Stimulated activated CD4-positive, alpha-beta T cell treated with anti-CD3 and anti-CD28 coated beads, Interleukin-15, amount 100 ng/mL, for 24 hours (primary cell): ENCODE measurements at places on chromosomes 13 and 19.

DNA sequence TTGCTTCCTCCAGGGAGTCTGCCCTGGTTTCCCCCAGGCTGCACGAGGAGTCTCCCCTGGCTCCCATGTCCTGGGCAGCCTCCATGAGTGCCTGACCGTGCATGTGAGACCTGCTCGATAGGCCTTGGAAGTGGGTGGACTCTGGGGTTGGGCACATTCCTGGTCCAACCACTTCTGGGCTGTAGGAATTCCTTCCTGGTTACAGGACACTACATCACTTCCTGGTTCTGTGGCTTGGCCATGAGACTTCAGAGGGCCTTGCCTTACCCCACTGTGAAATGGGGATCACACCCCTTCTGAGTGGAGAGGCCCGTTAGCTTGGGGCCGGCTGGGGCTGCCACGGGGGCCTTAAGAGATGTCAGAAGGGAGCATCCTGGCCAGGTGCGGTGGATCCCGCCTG is 4.0 kb upstream of the ZNF628 start:
- DNase-seq, result no peak

GRCh38 chr19:50300051-50300450 is 29.1 kb downstream of the KCNC3 start:
- no peak for DNase-seq

GRCh38 chr19:42023121-42023942 is 29.3 kb upstream of the ATP1A3 start:
- peak; percentile 33 for DNase-seq

DNA sequence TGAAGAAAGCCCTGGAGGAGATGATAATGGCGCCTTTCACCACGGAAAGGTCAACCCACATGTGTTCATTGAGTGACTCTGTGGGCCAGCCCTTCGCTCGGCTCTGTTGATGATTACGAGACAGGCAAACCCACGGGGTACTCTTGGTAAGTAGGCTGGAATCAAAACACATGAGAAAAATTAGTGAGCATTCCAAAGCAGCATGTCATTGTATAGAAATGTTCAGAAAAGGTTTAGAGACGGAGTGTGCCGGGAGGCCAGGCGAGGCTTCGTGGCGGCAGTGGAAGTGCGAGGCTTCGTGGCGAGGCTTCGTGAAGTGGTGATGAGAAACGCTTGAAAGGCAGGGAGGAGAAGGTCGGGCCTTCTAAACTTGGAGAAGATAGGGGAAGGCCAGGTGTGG is 144.3 kb downstream of the ZNF536 start:
- no peak for DNase-seq

GRCh38 chr19:47506459-47506858 is 8.4 kb downstream of the NAPA start:
- DNase-seq, result no peak

- DNase-seq, result no peak
These were observed 27.9 kb upstream of the ZNF492 start for GRCh38 chr19:22606212-22606553.

GRCh38 chr13:21458451-21458812 is 671 bp downstream of the ZDHHC20 start:
- peak; percentile 74 for DNase-seq

DNA sequence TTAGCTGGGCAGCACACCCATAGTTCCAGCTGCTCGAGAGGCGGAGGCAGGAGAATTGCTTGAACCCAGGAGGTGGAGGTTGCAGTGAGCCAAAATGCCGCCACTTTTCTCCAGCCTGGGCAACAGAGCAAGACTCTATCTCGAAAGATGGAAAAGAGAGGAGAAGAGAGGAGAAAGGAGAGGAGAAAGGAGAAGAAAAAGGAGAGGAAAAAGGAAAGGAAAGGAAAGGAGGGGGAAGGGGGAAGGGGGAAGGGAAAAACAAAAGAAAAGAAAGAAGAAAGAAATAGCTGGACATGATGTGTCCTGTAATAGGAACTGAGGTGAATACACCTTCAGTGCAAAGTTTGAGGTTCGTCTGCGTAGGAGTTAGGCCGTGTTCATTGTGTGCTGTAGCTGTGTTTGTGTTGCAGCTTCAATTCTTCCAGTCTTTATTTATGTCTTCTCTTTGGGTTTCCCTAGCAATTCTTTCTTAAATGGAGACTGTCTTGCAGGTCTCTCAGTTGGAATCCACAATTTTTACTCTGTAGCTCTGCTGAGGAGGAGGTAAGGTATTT is 13.4 kb downstream of the ZNF607 start:
- DNase-seq, result no peak

DNA sequence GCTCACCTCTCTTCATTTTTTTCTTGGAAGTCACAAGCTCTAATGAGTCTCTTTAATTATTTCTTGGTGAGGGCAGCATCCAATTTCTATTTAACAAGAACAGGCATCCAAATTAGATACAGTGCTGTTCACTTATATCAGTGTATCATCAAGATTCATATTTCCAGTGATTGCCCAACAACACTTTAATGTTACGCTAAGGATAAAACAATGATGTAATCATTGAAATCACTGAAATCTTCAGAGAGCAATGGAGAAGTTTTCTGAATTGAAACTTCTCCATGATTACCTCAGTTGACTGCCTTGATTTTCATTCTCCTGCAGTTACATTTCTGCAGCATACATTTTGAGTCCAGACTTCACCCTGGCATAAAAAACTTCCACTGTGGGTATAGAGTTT is 17.1 kb upstream of the LRCH1 start:
- DNase-seq, result no peak

GRCh38 chr19:51125421-51126075 is 842 bp downstream of the SIGLEC9 start:
- no peak for DNase-seq

- no peak for DNase-seq
These were observed 241.1 kb upstream of the ZNF507 start for GRCh38 chr19:32104153-32104849.

GRCh38 chr13:96822895-96823294 is 171.4 kb downstream of the OXGR1 start:
- no peak for DNase-seq

DNA sequence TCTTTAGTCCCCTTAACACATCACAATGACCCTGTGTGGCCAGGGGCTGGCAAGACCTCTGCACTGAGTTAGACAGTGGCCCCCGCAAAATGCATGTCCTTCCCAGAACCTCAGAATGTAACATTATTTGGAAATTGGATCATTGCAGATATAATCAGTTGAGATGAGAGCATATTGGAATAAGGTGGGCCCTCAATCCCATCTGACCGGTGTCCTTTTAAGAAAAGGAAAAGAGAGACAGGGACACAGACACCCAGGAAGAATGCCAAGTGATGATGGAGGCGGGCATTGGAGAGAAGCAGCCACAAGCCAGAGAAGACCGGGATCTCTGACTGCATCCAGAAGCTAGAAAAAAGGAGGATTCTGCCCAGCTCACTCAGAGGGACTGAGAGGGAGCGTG is 1.8 kb downstream of the FAM187B start:
- DNase-seq, result no peak

DNA sequence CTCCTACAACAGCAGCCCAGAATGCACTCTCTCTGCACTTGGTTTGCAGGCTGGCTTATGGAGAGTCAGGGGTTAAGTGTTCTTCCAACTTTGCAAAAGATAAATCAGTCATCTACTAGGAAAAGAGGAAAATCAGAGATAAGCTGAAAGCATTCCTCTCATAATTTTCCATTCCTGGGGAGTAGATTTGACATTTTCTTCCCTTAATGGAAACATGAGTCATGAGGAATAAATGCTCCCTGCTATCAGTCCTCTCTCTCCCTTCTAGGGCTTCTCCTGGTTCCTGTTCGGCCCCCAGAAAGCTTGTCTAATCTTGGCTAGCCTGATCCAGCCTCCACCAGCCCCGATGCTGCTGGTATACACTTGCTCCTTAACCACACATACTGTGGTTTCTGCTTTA is 28.4 kb upstream of the ENOX1 start:
- DNase-seq, result no peak

GRCh38 chr19:30074741-30075715 is 133.0 kb downstream of the URI1 start:
- DNase-seq, result no peak

DNA sequence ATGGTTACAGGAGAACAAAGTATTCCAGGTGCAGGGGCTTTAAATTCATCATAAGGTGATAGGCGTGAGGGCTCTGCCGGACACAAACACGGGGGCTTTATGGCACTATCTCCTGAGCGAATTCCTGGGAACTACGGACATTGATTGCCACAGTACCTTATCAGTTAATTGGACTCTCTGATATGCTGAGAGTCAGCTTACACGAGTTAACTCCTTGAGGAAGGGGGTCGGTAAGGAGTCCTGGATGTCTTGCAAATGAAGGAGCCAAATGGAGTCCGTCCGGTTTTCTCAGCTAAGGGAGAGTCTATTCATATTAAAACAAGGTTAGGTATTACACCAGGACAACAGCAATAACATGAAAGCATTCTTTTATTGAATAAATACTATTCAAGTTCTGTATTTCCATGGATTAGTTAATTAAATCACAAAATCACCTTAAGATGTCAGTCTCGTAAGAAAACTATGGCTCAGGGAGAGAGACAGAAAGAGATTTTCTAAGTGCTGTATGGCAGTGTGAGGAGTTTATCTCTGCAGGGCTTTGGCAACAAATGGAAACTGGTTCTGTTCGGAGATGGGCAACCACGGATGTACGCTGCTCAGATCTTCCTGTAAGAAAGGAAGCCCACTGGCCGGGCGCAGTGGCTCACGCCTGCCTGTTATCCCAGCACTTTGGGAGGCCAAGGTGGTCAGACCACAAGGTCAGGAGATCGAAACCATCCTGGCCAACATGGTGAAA is 26.2 kb upstream of the HIF3A start:
- DNase-seq, result no peak

- no peak for DNase-seq
These were observed 160.1 kb downstream of the TEX29 start for GRCh38 chr13:111480503-111480902.

GRCh38 chr19:19077103-19077502 is 13.3 kb downstream of the SLC25A42 start:
- no peak for DNase-seq

GRCh38 chr13:67880916-67881315 is 650.8 kb upstream of the PCDH9 start:
- DNase-seq, result no peak

DNA sequence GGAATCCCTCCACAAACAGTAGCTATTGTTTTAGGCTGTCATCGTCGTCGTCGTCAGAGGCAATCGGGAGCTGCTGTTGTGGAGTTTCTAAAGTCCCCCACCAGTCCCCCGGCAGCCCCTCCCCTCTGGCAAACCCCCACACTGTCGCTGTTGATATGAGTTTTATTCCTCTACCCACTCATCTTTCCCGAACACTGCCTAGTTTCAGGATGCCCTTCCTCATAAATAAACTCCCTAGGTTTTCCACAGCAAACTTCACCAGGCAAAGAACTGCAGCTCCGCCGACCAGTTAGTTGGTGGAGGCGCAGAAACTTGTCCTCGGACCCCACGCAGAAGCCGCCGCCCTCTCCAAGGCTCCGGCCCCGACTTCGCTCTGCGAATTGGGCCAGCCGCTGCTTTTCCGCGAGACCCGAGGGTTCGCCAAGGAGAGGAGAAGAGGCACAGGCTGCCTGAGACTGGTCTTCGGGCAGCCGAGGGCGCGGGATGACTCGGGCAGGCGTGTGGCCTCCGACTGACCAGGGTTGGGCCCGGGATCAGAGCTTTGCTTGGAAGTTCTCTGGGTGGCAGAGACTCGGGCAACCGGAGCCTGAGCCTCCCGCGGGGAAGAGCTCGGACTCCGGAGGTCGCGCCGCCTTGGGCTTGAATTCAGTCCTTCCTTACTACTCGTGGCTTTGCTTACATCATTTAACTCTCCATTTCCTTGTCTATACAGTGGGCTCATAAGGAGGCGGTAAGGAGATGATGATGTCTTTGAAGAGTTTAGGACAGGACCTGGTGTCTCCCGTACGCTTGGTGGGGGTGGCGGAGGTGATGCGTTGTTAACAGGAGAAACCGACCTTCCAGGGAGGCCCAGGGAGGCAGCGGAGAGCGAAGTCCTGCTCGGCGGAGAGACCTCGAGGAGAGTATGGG is 7.9 kb downstream of the PDX1 start:
- DNase-seq, result peak; percentile 11

DNA sequence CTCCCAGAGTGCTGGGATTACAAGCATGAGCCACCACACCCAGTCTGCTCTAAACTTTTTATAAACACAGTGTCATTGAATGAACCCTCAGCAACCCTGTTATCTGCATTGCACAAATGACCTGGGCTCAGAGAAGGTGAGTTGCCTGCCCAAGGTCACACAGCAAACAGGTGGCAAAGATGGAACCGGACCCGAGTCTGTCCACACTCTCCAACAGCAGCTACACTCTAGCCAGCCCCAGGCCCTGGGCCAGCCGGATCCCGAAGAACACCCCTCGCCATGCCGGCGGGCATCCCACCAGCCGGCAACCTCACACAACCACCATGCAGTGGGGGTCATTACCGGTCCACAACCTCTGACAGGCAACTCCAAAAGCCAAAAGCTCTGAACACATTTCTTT is 14.5 kb downstream of the ERCC2 start:
- DNase-seq, result no peak

DNA sequence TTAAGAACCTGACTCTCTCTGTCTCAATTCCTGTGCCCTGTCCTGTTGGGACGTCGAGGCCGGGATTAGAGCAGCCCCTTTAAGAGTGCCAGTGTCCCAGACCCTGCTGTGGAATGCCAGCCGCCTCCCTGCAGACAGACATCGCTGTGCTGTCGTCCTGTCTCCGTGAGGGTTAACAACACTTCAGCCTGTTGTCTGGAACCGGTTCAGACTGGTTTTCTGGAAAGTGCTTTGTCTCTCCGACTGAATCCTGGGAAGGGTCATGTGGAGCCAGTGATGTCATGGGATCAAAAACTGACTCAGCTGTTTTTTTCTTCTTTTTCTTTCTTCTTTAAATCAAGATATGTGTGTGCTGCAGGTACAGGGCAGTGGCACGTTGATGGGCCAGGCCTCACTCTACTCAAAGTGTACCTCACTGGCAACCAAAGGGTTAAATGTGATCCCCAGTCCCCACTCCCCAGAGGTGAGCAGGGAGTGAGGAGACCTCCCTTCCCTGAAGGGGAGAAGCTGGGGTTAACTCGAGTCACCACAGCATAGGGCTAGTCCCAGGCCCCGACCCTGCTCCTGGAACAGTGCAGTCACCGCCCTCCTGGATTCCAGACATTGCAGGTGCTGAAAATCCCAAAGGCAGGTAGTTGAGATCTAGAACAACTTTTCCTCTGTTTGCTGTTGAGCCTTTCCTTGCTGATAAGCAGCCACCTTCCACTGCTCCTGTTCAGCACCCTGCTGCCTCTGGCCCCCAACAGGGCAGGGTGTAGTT is 50.8 kb downstream of the TSSK6 start:
- no peak for DNase-seq

GRCh38 chr19:45973553-45974338 is at the start of gene NOVA2:
TSS of gene NOVA2 (minus strand) at chr19:45973865. CDS start at chr19:45973351, 514 bp downstream.
- peak; percentile 68 for DNase-seq

- DNase-seq, result no peak
These were observed 48.1 kb downstream of the PSG1 start for GRCh38 chr19:42831221-42832019.

DNA sequence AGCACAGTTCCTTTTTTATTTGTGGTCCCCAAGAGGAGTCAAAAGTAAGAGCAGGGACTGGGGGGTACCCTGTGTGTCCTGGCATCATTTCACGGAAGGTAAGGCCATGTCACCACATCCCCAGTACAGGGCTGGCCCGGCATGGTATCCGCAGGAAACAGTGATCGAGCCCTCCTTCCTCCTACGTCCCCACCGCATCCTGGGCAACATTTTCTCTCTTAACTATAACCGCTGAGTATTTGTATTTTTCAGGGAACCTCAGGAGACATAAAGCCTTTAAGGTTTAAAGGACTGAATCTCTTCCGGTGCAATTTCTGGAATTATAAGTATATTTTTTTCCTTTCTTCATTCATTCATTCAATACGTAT is 13.6 kb upstream of the LATS2 start:
- peak; percentile 52 for DNase-seq
